ENCODE measurements at places on chromosomes 1 and 21.

DNA sequence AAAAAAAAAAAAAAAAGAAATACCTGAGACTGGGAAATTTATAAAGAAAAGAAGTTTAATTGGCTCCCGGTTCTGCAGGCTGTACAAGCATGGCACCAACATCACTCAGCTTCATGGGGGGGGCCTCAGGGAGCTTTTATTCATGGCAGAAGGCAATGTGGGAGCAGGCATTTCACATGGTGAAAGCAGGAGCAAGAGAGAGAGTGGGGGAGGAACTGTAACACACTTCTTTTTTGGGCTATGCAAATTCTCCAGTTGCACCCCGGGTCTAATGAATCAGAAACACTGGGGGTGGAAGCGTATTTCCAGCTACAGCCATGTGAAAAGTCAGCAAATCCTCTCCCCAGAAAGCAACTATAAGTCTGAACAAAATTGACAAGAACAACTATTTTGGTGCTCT, 11.8 kb upstream of the SOD1 start:
- DNase-seq: no peak

GRCh38 chr1:23598424-23598823, 39.1 kb upstream of the ID3 start:
- DNase-seq: no peak

- DNase-seq: no peak
Measured at GRCh38 chr1:118963456-118964430, 24.4 kb downstream of the TBX15 start.

DNA sequence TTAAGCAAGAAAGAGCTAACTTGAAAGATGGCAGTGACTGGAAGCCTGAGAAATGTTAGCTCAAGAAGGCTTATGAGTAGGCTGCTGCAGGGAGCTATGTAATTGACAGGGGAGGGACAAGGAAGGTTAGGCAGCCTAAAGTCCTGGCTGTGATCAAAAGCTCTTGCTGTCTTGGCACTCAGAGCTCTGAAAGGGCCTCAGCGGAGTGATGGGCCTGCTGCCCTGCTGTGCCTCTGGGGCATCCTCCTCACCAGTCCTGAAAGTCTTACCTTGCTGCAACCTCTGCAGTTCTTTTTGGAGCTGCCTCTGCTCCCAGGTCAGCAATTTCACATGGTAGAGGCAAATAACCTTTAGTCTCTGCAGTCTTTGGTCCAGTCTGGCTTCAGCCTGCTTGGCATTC, 1.8 kb downstream of the CCDC190 start:
- no peak for DNase-seq

DNA sequence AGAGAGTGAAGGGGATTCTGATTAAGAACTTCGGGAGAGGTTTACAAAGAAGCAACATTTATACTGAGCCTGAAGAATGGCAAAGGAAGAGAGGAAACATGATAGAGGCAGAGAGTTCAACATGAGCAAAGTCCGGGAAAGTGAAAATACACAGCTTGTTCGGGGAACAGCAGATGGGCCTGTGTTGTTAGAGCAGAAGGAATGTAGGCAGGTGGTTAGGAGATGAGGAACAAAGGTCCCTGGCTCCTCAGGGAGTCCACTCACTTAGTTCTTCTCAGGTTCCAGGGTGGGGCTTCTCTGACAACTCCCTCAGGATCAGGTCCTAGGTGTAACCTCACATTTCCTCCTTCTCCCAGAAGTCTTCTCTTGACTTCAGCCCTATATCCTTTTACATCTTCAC, 5.1 kb upstream of the ZNF326 start:
- no peak for DNase-seq
